CD4-positive, alpha-beta T cell treated with Interleukin-2 at 100 ng/mL for 4 hours (primary cell): ENCODE measurements at places on chromosomes 11 and 22.

DNA sequence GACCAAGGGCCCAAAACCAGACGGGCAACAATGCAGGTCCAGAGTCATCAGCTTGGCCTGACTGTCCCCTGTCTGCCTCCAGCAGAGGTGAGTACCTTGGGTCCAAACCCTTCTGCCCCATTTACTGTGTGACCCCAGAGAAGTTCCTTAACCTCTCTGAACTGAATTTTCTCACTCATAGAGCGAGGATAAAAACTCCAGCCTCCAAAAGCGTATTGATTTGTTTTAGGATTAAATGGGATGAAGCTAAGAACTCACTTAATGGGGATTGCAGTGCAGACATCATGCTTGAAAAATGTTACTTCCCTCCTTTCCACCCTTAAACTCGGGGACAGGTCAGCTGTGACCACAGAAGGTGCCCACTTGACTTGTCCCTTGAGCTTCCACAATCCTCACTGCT is 22.6 kb downstream of the IGLL1 start:
- DNase-seq: no peak

DNA sequence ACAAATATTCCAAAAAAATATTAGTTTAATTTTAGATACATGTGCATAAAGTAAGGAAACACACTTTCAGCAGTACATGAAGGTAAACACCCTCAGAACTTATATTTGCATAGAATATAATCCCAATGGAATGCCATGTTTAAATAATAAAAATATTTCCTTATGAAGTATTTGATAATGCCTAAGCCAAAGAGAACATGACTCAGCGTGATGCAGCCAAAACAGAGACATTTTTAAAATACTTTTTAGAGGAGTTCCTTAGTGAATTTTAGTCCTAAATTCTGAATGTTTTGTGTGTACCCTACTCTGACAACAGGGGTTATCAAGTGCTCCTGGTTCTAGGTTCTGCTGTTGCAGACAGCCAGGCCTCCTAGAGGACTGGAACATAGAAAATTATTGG is 39.1 kb upstream of the POU2AF2 start:
- DNase-seq: no peak

DNA sequence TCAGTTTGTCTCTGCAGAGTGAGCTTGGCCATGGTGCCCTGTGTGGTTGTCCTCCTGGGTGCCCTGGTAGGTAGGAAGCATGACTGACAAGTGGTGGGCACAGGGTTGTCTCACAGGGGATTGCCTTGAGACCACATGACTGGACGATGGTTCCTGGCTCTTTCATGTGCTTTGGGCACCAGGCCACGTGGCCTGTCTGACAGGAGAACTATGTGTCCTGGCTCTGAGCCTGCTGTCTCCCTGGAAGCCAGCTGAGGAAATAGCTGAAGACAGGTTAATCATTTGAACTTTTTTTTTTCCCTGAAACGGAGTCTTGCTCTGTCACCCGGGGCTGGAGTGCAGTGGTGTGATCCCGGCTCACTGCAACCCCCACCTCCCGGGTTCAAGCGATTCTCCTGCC is 93.2 kb downstream of the LDLRAD3 start:
- DNase-seq: no peak

GRCh38 chr22:45680932-45681700 is 9.5 kb downstream of the ATXN10 start:
- DNase-seq: no peak

DNA sequence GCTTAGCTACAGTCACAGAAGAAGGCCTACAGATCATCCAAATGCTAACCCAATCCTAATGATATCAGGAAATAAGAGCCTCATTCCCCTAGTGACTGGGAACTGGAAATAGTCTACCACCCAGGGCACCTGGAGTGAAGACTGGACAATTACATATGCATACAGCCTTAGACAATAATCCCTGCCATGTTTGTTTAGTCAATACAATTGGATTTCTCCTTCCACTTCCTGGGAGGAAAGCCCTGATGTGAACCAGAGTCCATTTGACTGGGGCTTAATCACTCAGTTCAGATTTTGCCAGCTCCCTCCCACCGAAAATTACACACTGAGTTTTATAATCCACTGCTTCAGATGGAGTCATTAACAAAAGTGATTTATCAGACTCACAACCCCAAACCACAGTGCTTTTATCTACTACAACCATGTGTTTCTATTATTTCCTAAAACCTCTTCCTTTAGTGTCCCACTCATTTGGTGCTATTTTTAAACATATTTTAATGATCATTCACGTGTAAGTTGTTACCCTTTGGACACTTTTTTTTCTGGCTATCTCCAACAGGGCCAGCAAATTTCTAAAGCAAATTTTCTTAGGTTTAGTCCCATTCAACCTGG is 29.9 kb downstream of the CWF19L2 start:
- no peak for DNase-seq

GRCh38 chr11:102733232-102733875 is 8.6 kb upstream of the MMP8 start:
- peak; percentile 27 for DNase-seq

GRCh38 chr11:120717623-120718022 is 206.1 kb downstream of the GRIK4 start:
- DNase-seq: no peak

- DNase-seq: no peak
These were observed 1256.4 kb downstream of the FAM181B start for GRCh38 chr11:81477277-81477676.

- peak; percentile 25 for DNase-seq
These were observed 39.1 kb upstream of the CREB3L1 start for GRCh38 chr11:46238078-46238966.

DNA sequence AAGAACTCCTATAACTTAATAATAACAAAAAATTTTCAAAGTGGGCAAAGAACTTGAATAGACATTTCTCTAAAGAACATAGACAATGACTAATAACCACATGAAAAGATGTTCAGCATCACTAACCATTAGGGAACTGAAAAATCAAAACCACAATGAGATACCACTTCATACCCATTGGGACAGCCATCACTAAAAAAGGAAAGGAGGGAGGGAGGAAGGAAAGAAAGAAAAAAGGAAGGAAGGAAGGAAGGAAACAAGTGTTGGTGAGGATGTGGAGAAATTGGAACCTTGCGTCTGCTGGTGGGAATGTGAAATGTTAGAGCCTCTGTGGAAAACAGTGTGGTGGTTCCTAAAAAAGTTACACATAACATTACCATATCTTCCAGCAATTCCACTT is 55.8 kb downstream of the MS4A13 start:
- no peak for DNase-seq

GRCh38 chr11:29251738-29252137 is 765.1 kb downstream of the KCNA4 start:
- DNase-seq: no peak

DNA sequence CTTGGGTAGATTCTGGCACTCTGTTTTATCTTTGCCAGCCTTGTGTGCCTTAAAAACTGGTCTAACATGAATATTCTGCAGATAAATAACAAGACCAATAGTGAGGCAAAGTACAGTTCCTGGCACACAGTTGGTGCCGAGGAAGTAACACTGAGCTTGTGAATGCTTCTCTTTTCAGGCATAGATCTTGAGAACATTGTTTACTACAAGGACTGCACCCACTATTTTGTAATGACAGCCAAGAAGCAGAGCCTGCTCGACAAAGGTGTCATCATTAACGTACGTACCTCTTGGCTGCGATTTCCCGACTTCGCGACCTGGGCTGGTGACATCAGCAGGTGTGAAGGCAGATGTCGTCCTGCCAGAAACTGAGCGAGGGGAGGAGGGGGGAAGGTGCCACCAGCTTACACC is 105.7 kb downstream of the MICAL2 start:
- DNase-seq: no peak

DNA sequence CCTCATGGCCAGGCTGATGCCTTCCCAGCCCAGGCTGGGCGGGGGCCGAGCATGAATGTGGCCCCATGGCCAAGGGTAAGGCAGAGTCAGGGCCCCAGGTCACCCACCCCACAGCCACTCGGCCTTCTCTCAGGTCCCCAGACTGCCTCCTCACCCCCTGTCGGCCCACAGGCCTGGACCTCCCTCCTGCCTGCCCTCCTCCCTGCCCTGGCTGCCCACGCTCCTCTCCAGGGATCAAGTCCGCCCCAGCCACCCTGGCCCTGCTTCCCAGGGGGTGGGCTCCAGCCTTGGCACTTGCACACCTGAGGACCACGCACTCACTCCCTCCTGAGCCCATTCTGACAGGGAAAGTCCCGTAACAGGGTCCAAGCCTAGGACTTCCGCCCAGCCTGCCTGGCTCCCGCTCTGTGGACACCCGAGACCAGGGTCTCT is 37.8 kb upstream of the TH start:
- no peak for DNase-seq
